ENCODE measurements at places on chromosomes 2 and 18.

DNA sequence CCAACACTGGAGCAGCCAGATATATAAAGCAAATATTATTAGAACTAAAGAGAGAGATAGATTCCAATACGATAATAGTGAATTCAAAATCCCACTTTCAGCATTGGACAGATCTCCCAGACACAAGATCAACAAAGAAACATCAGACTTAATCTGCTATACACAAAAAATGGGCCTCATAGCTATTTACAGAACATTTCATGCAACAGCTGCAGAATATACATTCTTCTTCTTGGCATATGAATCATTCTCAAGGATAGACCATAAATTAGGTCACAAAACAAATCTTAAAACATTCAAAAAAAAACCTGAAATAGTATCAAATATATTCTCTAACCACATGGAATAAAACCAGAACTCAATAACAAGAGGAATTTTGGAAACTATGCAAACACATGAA lies 23.8 kb upstream of the BAZ2B start:
- DNase-seq, result no peak

DNA sequence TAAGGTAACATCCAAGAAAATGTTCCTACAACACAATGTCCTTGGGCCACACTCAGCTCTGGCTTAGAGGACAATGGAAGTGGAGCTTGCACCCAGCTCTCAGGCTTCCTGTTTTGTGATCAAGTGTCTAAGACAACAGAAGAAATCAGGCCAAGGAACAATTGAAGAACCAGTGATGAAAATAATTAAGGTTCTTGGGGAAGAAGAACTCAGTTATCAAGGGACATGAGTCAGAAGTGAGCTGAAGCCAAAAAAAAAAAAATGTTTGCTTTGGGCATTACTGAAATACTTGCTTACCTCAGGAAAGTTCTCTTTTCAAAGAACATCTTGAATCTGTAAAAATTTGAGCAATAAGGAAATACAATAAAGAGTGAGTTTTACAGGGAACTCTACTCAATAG lies 299.0 kb downstream of the FBXO15 start:
- no peak for DNase-seq

GRCh38 chr2:208025037-208025813 lies at the start of gene PLEKHM3:
Gene PLEKHM3 (minus strand): TSS chr2:208025527. CDS start chr2:208001639, 23,888 bp downstream.
- peak; percentile 91 for DNase-seq

GRCh38 chr2:105822186-105822585 lies 77.5 kb downstream of the NCK2 start:
- DNase-seq, result no peak

DNA sequence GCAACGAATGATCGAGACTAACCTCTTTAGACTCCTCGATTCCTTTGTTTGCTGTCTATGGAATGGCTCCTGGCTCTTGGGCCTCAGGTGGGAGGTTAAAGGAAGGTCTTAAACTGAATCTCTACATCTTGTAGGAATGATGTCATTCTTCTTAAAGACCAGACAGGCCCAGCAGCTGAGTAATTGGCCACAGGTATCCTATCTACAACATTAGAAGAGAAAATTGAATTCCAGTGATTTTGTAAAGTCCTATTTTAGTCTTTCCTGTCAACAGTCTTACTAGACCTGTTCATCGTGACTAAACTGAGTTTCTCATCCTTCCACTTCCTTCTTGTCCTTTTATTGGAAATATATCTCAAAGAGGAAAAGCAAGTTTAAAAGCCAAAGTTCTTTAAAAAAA lies 274.8 kb downstream of the ALPK2 start:
- no peak for DNase-seq

DNA sequence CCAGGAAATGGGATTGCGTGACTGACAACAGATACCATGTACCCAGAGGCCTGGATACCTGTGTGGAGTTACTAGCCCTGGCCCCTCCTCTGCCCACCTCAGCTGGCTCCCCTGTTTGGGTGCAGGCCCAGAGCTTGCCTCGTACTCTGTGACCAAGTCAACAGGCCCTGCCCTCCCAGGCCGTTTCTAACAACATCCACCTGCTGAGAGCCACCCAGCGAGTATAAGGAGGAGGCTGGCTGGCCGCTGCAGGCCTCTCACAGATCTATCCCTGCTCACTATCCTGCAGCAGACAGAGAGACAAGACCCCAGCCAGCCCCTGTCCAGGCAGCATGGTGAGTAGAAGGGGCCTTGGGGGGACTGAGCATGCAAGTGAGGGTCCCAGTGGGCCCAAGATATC lies 12.5 kb upstream of the TUBA4A start:
- no peak for DNase-seq

DNA sequence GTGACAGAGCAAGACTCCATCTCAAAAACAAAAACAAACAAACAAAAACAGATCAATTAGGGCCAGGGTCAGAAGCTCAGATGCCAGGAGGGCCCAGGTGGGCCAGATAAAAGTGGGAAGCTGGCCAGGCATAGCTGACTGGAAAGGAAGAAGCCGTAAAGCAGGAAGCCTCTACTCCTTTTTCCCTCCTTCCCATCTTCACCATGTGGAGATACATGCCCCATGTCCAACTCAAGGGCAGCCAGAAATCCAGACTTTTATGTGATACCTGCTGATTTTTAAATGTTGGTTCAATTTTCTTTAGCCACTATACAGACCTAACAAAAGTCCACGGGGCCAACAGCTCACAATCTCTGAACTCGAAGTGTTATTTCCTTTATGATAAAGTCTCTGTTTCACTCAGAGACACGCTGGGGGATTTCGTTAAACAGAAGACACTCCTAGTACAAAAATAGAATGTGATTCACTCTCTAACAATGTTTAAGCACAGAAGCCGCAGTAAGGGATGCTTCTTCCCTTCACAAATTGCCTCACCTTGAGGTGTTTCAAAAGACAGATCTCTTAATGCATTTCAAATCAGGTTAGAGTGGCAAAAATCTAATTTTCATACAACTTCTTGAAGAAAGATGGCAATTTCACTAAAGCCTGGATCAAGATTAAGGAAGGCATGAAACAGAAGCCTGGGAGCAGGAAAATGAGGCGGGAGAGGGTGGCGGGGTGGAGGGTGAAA lies 14.0 kb downstream of the TMEM247 start:
- no peak for DNase-seq

GRCh38 chr2:32683520-32684086 lies 55.8 kb downstream of the TTC27 start:
- no peak for DNase-seq

All from right hindlimb (tissue), 1 donor.